ENCODE measurements at places on chromosomes 5 and 9.
A peak's percentile ranks its signal among the peaks of the same experiment; 100 is the strongest.

DNA sequence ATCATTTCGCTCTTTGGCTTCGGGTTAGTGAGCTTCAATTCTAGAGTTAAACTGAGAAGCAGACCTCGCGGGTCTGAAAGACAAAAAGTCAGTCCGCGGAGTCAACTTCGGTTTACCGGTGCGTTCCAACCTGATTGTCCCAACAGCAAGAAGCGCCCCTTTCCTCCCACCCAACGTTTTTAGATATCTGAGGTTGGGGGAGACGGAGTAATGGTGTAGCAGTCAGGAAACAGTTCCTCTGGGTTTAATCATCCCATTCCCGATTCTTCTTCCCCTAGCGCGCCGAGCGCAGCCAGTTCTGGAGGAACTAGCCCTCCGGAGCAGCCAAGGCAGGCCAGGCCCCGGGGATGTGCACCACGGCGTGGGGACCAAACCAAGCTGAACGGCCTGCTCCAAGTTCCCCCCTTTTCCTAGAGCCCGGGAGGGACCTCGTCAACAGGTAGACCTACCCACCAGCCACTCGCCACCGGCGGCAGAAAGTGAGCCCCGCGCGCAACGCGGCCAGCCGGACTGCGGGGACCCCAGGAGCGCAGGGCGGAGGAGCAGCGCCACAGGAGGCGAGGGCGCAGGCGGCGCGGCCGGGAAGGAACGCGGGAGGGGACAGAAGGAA, 622 bp upstream of the ISL1 start:
- no peak for DNase-seq

DNA sequence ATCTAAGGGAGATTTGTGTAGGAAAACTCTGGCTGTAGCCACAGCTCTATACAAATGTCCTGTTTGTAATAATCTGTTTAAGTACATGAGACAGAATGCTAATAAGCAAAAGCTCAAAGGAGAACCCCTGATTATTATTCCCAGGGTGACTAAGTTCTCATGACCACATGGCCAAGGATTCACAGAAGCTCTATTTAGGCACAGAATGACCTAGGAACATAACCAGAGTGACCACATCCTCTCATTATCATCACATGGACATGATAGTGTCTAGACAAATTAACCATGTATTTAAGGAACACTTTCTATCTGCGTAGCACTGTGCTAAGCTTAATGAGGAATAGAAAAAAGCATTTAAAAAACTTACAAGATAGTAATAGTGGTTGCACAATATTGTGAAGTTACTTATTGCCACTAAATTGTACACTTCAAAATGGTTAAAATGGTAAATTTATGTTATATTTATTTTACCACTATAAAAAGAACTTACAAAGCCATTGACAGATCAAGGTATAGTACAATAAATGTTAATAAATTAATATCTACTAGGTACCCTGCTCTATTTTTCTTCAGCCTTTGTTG, 56.3 kb downstream of the STX17 start:
- DNase-seq: no peak

DNA sequence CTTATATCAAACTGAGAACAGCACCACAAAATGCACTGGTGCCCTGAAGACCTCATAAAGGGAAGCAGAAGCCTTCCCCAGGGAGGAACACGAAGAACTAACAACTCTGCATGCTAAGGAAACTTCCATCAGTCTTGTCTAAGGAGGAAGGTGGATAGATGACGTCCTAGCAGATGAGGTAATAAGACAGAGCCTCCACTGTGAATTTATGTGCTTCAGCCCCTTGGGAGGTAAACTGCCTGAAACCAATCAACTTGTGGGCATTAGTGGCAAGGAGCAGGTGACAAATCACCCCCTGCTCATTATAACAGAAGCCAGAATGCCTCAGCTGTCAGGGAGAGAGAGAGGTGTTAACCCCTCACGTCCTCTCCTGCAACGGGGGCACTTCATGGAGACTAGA, 48.9 kb upstream of the SPIN1 start:
- no peak for DNase-seq

- DNase-seq: no peak
Measured at GRCh38 chr9:121779381-121780117, 128.1 kb downstream of the DAB2IP start.

DNA sequence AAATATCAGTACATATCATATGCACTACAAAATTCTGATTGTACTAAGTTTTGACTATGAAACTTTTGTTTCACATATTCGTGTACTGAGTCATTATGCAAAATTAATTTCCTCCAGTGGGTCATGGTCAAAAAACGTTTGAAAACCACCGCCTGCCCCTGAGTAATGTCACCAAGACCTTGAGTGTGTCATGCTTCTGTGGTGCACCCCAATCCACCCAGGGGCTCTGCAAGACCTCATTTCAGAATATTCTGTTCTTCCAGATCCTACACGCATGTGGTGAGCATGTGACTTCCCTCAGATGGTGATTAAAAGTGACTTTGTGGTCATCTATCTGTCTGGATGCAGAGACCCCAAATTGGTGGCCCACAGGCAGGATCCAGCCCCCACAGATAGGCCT, 31.0 kb downstream of the ABLIM3 start:
- peak; percentile 31 for DNase-seq

DNA sequence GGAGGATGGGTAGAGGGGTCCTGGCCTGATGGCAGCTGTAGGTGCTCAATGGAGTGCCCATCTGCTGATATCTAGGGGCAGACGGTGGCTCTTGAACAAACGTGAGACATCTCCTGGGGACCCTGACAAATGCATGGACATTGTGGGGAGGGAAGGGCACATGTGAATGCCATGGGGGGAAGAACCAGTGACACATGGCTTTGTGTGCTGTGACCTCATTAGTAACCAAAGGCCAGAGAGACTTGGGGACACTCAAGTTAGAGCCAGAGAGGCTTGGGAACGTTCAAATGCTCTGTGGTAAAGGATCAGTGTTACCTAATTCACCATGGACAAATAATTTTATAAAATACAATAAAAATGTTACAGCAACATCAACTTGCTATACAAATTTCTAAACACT, 151.8 kb downstream of the ESM1 start:
- DNase-seq: no peak

GRCh38 chr9:121855476-121855875, 204.0 kb downstream of the DAB2IP start:
- no peak for DNase-seq

DNA sequence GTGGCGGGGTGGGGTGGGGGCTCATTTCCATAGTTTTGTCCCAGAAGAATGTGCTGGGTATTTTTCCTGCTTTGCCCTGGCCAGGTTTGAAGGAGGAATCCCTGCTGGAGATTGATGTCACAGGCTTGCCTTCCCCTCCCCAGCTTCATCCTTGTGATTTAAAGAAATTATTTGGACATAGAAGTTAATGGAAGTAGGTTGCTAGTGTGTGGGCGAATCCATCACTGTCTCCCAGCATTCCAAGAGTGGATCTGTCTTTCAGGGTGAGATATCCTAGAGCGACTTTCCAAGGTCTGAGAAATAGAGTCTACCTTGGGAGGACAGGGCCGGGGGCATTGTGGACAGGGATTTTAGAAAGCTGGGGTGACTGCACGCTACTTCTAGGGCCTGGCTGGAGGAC, 64.9 kb upstream of the HSPA9 start:
- no peak for DNase-seq

GRCh38 chr9:121286973-121287741, 19.2 kb downstream of the GSN start:
- no peak for DNase-seq

- DNase-seq: no peak
Measured at GRCh38 chr5:135310328-135310989, 88.6 kb downstream of the MACROH2A1 start.

GRCh38 chr5:39452846-39453245, 28.1 kb upstream of the DAB2 start:
- DNase-seq: no peak

DNA sequence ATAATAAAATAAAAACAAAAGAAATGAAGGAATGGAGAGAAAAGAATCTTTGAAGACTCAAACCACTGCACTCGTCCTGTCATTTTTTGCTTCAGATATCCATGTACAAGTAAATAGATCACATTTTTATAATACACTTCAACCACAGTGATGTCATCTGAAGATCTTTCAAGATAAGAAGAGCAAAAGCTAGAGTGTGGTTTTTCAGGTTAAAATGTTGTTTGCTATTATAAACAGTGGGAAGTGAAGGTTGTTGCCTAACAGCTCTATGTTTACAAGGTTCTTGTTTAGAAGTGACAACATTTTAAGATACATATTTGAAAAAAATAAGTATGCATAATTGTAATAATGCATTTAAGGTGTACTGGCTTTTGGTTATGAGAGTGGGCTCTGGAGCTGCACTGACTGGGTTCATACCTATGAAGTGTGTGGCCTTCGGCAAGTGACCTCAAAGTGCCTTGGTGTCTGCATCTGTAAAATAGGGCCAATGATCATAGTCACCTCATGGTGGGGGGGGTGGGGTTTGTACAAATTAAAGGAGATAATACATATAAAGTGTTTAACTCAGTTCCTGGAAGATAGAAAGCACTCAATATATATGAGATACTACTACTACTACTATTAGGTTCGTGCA, 45.5 kb upstream of the IL7R start:
- DNase-seq: no peak

GRCh38 chr5:102090770-102091169, 205.3 kb downstream of the SLCO4C1 start:
- no peak for DNase-seq

DNA sequence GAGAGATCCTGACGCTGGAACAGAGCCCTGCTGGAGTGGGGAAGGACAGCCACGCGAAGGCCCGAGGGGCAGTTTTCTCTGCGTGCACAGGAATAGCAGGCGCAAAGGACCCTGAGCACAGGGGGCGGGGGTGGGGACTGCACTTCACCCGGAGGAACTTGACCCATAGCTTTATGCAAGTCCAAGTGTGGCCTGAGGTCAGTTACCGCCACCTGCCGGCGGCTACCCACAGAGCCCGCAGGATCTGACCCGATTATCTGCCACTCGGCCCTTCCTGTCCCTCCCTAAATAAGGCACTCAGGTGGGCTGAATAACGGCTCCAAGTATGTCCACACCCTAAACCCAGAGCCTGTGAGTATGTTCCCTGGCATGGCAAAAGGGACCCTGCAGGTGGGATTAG, 65.4 kb upstream of the FCN1 start:
- no peak for DNase-seq

GRCh38 chr5:141663506-141663905, 12.3 kb upstream of the FCHSD1 start:
- DNase-seq: no peak

- DNase-seq: no peak
Measured at GRCh38 chr9:91766315-91767069, 183.5 kb downstream of the ROR2 start.

- no peak for DNase-seq
Measured at GRCh38 chr5:122846051-122846550, 688 bp downstream of the SNX24 start.

DNA sequence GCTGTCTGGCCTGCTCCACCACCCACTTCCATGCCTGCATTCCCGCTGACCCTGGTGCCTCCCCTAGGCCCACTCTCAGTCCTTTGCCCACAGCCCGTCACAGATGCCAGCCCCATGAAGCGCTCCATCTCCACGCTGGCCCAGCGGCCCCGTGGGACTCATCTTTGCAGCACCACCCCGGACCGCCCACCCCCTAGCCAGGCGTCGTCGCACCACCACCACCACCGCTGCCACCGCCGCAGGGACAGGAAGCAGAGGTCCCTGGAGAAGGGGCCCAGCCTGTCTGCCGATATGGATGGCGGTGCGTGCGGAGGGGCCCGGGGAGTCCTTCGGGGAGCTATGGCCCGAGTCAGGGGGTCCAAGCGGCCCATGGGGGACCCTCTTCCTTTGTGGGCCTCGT, 242.5 kb downstream of the CACNA1B start:
- no peak for DNase-seq

DNA sequence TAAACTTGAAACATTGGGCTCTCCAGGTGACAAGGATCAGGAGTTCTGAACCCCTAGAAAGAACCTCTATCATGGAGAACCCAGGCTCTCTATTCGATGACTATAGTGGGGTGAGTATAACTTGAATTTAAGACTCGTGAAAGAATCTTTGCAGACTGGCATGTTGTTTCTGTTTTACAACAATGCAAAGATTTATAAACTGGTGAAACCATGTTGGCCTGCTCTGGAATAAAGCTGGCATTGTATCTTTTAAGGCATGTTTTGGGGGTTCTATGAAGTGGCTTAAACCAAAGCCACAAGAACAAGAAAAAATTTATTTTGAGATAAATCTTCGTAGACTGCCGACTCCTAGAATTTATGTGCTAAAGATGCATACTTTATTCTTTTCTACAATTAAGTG, 9.8 kb upstream of the GDNF start:
- DNase-seq: no peak

DNA sequence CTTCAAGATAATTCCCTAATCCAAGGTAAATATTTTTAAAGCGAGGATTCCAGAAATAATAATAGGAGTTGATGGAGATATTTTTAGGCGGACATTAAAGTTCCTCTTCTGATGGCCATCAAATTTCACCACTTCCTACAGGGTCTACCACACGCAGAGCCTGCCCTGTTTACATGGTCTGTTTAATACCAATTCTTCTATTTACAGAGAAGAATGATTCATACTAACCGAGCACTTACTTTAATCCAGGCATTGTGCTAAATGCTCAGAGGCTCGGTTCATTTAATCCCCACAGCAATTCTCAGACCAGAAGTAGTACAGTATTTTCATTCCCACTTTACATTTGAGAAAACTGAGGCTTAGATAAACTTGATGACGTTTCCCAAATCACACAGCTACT, 3.0 kb upstream of the ITGA1 start:
- no peak for DNase-seq

GRCh38 chr9:130239741-130240241, 25.8 kb upstream of the HMCN2 start:
- peak; percentile 39 for DNase-seq

GRCh38 chr9:130142056-130142455, 30.1 kb upstream of the NCS1 start:
- no peak for DNase-seq

DNA sequence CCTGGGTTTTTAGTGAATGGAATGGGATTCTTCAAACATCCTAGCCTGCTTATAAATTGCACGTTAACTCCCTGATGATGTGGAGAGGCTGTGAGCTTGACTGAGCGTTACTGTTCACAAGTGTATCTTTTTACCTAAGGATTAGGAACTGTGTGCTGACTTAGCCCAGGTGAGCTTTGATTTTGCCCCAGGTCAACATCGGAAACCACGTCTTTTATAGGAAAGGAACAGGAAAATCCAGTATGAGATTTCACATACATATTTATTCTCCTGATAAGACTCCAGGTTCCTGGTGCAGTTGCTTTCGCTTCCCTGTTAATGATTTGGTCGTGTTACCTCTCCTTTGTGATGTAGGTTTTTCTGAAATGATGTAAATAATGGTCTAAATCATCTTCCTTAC, 103.2 kb upstream of the BASP1 start:
- DNase-seq: no peak

DNA sequence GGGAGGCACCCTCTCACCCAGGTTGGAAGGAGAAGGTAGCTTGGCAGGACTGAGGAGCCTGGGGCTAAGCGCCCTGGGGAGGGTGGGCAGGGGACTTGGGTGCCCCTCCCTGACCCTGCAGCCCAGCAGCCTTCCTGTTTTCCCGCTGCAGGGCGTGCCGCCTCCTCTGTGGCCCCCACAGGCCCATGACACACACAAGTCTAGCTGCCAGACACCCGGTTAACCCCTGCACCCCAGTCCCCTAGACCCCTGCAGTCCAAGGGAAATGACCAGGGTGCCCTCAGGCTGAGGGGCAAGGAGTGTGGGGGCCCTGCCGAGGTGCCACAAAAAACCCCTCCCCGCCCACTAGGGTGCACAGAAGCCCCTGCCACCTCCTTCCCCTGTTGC, 33.0 kb downstream of the GOLGA2 start:
- no peak for DNase-seq

- DNase-seq: peak; percentile 20
Measured at GRCh38 chr9:110626101-110626829, 42.3 kb upstream of the MUSK start.
